Hematopoietic multipotent progenitor cell treated with erythropoietin and hydrocortisone succinate and interleukin-3 and kit ligand, for 8 days (in vitro differentiated cells): ENCODE measurements at places on chromosomes 1 and 21.

DNA sequence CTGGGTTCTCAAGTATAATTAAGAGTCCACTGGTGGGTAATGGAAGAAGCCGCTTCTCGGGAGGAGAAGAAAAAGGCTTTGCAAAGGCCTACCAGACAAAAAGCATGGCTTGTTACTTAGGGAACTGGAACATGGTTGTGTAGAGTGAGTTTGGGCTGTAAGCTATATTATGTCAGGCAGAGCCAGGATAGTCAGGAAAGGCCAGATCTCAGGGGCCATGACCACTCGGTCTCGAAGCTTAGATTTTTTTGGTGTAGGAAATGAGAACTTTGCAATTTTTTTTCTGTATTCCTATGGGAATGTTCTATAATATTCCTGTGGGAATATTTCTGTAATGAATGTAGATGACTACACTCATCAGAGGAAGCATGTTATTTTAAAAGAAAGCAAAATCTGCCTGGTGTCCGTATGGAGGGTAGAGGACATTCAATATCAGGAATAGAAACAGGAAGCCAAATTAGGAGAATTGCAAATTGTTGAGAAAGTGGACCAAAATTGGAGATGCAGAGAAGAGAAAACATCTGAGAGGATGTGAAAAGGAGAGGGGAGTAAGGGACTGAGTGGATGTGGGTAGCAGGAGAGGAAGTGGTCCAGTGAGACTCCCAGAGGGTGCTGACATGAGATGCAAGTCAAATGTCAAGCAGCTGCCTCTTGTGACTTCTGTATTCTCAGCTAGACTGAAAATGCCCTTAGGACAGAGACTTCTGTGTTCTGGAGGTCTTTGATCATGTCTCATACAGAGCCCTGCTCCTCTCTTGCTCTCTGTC is 45.2 kb upstream of the HAO2 start:
- DNase-seq: no peak

- no peak for DNase-seq
These were observed 44.6 kb downstream of the TOR3A start for GRCh38 chr1:179126338-179127060.

DNA sequence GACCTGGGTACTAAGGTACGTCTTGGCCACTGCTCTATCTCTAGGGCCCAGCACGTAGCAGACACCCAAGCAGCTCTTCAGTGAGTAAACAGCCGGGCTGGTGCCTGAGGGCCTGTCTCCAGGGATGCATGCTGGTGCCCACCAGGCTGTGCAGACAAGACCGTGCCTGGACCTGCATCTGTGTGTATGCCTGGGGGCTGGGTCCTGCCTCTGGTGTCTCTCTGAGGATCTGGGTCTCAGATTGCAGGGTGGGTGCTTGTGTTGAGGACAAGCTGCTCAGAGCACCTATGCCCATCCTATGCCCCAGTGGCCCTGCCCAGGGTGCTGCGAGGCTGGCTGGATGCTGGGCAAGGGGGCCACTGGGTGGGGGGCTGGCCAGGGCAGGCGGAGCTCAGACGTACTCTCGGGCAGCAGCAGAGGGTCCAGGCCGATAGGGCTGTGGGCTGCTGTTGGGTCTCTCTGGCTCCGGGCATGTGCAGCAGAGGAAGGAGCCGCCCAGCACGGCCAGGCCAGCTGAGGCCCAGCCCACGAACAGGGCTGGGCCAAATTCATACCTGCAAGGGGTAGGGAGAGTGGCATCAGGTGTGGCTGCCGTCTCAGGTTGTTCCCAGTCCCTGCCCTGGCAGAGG is 4.4 kb downstream of the CLDN19 start:
- no peak for DNase-seq

DNA sequence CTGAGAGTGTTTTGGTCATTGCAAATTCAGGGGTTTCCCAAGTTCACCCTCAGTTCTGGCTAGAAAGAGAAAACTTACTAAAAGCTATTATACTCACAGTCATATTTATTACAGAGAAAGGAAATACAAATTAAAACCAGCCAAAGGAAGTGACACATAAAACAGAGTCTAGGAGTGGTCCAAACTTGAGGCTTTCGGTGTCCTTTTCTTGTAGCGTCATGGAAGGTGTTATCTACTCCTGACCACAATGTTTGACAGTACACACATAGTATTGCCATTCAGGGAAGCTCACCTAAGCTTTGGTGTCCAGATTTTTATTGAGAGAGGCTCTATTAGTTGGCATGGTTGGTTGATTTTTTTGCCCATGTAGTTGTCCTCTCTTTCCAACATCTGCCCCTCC is 59.0 kb downstream of the SLC35A3 start:
- DNase-seq: no peak

DNA sequence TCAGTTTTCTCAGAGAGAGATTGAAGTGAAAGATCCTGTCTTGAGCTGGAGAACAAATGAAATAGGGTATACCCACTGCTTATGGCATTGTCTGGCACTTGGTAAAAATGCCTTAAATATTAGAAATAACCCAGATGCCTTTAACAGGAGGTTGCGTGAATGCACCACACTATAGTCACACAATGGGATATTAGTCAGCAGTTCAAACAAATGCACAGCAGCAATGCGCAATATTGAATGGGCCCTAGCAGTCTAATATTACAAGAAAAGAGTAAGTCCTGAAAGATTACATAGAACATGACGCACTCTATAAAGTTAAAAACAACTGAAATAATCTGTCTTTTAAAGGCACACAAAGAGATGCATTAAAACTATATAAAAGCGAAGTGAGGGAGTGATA is 161.1 kb downstream of the EDEM3 start:
- no peak for DNase-seq

GRCh38 chr1:59979666-59980065 is 53.1 kb upstream of the CYP2J2 start:
- DNase-seq: no peak
